ENCODE measurements at places on chromosomes 6 and 20. TPM values are rescaled to one million over a fixed set of nuclear protein-coding genes. Genes with fewer than 3 reads are reported as not detected.

LGSN gene
- total RNA-seq = 2.7 TPM

ATXN1 gene
- 2.8 TPM for total RNA-seq

FERMT1 gene
- total RNA-seq = 15.8 TPM

RFX6 gene
- total RNA-seq = not detected

ZSCAN9 gene
- 5.7 TPM for total RNA-seq

FOXQ1 gene
- total RNA-seq = 5.2 TPM

PPIL6 gene
- total RNA-seq = 3.6 TPM

OPRM1 gene
- not detected for total RNA-seq

Measured in A549 treated with Mapracorat at 1 μM for 4 hours (cell line).